Neural progenitor cell (in vitro differentiated cells): ENCODE measurements at places on chromosomes 7 and 10.

- DNase-seq: no peak
Observed at GRCh38 chr10:79065091-79065551, 3.6 kb upstream of the ZMIZ1 start.

- no peak for DNase-seq
Observed at GRCh38 chr7:93923942-93924341, 2.4 kb downstream of the GNG11 start.

DNA sequence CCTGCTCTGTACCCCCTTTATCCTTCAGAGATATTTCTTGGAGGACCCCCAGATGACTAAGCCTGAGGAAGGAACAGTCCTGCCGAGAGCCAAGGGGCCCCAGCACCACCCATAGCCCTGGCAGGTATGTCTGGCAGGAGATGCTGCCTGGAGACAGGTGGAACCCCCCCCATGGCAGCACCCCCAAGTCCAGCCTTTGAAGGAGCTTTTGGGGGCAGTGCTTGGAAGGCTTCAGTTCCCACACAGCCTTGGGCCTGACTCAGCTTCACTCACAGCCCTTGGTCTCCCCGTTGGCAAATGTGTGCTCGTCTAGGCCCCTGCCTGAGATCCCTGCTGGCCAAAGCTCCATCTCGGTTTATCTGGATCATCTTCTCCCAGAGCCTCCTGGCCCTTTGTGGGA, 23.0 kb upstream of the PCBD1 start:
- no peak for DNase-seq

- DNase-seq: no peak
Observed at GRCh38 chr7:18828260-18828993, 289.0 kb downstream of the TWIST1 start.

DNA sequence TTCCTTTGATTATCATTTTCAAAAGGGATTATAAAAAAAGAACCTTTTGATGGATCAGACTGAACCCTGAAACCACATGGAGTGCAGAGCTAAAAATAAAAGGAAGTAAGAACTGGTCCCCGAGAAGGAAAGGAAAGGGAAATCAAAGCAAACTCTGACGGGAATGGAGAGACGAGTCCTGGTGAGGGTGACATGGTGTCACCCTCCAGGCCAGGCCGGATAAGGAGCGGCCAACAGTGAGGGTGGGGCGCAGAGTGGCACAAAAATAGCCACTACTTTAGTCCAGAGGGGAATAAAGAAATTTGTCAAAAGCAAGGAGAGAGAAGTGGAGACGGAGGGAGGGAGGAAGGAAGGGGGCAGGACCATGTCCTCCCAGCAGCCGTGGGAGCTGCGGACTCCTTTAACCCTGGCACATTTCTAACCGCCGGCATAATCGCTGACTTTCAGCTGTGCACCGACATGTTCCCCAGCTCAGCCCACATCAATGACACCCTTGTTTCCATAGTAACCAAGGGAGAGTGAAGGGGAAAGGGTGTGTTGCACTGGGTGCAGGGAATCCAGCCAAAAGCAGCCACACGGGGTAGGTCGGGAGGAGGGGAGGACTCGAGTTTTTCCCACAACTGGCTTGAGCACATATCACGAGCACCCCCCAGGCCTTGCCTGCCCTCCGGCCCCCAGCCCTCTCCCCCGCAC, 29.7 kb downstream of the TRIM8 start:
- peak; percentile 82 for DNase-seq

DNA sequence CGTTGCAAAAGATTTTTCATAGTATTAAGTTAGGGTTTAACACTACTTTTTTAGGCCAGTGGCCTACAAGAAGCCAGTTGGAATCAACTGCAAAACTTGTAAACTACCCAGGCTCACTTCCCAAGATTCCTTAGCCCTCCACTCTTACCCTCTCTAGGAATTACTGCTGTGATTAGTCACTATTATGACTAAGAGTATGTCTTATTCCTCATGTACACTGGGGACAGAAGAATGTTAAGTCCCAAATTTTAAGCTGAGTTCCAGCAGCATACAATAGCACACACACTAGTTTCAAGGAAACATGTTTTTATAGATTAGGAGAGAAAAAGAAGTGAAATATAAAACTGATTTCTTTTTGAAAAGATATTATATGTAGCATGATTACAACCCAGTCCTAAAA, 42.8 kb downstream of the FBXL13 start:
- DNase-seq: no peak

GRCh38 chr7:34048445-34048844, 143.1 kb downstream of the BMPER start:
- no peak for DNase-seq

GRCh38 chr7:119033641-119034040, 809.1 kb downstream of the ANKRD7 start:
- DNase-seq: no peak

GRCh38 chr10:1057106-1057657, 997 bp downstream of the WDR37 start:
- DNase-seq: peak; percentile 51

- no peak for DNase-seq
Observed at GRCh38 chr7:6269527-6269926, 2.9 kb downstream of the CYTH3 start.

- DNase-seq: no peak
Observed at GRCh38 chr10:70786799-70787415, 1.7 kb upstream of the TBATA start.

DNA sequence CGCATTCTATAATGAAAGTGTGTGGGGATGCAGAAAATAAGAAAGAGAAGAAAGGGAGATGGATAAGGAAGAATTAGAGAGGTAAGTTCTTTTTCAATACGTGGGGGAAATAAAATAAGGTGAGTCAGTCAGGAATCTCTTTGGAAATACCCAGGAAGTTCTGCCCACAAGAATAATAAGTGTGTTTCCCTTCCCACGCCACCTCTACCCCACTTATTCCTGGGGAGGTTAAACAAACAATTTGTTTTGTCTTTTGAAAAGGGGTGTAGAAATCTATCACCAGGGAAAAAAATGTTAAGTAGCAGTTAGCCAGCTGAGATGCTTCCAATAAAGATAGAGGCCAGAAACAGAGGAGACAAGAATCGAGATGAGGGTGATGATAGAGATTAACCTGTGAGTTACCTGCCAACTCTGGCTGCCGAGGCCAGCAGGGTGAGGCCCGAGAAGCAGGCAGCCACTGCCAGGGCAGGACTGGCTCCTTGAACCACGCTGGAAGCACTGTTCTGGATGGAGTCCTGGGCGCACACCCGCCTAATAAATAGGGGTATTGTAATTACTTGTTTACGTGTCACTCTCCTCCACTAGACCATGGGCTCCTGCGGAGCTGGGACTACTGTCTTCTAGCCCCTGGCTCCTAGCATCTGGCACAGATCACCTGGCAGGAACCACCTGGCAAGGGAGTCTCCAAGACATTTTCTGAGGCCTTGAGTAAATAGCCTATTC, 191.3 kb downstream of the FGFR2 start:
- no peak for DNase-seq

- DNase-seq: no peak
Observed at GRCh38 chr7:20730611-20731010, 56.1 kb downstream of the SP8 start.

DNA sequence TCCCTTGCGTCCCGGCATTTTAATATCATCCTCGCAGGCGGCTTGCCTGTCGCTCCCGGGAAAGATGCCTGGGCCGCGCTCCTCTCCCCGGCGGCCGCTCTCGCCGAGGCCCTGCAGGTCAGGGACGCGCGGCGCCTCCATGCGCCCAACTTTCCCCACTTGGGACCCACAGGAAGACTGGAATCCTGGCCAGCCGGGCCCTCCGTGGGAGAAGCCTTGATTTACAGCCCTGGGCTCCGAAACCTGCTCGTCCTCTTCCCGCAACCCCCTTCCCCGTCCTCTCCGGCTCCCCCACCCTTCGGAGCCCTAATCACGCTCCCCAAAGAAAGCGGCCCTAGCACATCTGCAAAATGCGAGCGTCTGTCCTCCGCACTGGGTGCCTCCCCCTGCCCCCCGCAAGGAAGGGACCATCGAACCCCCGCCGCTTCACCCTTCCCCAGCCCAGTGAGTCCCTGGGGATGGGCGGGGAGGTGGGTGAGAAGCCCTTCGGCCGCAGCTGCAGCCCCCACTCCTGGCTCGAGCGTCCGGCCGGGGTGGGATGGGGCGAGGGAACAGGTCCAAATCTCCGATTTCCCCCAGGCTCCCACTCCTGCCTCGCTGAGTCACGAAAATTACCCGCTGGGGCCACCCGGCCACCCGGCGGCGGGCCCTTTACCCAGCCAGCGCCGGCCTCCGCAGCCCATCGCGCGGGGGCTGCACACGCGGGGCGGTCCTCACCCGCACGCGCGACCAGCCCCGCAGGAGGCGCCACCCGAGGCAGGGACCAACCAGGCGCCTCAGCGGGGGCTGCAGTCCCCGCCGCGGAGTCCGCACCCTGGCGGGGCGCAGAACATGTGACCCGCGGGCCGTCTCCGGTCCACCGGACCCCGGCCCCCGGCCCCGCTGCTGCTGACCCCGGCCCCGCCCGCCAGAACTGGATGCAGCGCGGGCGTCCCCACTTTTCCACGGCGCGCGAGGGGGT, 695 bp downstream of the HSPA12A start:
- DNase-seq: peak; percentile 56

DNA sequence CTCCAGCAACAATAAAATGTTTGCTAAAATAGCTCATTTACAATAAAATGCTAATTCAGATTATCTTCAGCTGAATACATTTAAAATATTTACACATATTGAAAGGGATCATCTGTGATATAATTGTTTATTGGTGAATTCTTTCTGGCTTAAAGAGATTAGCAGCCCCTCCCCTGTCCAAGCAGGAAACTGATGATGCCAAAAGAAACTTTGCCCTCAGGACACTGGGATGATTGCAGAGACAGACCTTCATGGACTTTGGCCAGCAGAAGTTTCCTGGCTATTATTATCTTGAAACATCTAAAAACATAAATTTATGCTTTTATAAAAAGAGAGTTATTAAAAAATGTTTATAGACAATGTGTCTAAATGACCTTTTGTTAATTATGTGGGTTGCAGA, 764.9 kb upstream of the MBL2 start:
- no peak for DNase-seq

GRCh38 chr7:114629762-114630161, 215.1 kb downstream of the FOXP2 start:
- peak; percentile 24 for DNase-seq

DNA sequence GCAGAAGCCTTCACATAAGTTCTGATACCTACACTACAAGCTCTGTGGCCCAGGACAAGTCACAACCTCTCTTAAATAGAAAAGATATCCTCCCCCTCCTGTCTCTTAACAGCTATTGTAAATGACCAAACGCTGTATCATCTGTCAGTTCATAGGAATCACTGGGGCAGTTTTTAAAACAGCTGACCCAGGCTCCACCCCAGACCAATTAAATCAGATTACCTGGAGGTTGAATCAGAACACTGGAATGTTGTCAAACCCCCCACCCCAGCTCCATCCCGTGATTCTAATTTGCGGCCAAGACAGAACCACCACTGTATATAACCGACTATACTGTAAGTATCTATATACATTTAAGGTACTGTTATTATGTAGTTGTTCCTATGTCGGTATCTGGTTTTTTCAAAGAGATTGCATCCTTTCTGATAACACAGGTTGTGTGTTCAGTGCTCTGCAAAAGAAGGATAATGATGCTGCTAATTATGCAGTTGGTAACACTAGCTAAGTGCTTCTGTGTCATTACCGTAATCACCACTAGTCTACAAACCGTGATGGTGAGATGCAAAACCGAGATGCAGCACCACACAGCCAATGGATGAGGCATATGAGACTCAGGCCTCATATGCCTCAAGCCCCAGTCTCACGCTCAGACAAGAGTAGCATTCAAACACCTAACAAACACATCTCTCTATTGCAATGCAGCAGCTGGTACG, 47.4 kb downstream of the TNS3 start:
- DNase-seq: peak; percentile 56

- peak; percentile 60 for DNase-seq
Observed at GRCh38 chr10:8403711-8404371, 349.4 kb downstream of the GATA3 start.

DNA sequence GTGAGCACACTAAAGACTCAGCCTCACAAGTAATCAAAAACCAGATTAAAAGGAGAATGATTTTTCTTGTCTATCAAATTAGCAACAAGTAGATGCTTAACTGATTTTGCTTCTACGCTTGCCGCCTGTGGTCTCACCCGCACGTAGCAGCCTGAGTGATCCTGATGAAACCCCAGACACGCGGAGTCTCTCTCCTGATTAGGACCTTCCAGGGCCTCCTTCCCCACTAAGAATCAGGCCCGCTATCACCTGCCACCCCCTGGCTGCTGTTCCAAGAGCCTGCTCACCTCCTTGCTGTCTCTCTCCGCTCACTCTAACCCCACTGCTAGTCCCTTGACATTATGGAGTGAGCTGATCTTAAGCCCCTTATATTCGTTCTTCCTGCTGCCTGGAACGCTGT, 325.9 kb upstream of the NRP1 start:
- peak; percentile 4 for DNase-seq

DNA sequence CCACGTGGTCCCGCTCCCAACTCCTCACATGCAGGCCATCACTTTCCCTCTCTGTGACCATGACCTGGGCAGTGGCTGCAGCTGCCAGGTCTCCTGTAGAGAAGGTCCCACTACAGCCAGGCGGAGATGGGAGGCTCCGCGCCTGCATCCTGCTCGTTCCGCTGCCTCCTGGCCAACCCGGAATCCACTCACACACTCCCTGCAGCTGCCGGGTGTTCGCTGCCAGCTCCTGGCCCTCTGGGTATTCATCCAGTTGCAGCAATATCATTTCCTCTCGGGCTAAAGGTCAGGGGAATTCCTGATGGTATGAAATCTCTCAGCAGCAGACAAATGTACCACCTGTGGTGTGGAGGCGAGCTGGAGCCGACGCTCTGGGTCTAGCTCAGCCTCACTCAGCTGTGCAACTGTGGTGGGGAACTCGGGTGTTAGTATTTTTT, 65.7 kb downstream of the TLL2 start:
- DNase-seq: peak; percentile 21

DNA sequence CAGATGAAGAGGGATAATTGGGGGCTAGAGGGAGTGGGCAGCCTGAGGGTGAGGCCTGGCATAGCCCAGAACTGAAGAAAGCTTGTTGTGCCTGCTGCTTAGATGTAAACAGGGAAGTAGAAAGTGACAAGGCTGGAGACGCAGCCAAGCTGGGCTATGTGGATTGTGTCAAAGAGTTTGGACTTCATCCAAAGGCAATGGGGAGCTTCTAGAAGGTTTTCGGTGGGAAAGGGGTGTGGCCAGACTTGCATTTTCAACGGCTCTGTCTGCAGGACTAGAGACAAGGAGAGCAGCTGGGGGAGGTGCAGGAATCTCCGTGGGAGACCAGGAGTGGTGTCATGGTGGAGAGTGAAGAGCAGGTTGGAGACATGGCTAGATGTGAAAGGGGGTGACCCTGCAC, 48.8 kb downstream of the GOLGA7B start:
- no peak for DNase-seq

GRCh38 chr7:108459922-108460551, 3.8 kb upstream of the NRCAM start:
- peak; percentile 58 for DNase-seq

DNA sequence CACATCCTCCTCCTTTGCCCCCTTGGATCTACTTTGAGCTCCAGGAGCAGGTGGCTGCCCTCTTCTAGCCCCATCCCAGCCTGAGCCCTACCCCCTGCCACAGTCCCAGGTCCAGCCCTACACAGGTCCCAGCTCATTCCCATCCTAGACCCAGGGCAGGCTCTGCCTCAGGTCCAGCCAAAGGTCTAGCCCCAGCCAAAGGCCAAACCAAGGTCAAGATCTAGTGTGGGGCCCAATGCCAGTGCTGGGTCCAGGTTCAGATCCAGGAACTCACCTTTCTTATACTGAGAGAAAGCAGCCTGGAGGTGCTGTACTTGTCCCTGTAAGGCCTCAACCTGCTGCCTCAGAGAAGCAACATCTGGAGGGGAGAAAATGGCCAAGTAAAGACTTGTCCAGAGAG, 8.5 kb downstream of the SFTPD start:
- no peak for DNase-seq
